Daoy (cell line): ENCODE measurements at places on chromosomes 16 and 17. TPM values are rescaled to one million over a fixed set of nuclear protein-coding genes. Genes with fewer than 3 reads are reported as not detected.
A peak's percentile ranks its signal among the peaks of the same experiment; 100 is the strongest.

Gene CES2
- 10.3 and 12.0 TPM in 2 replicates for total RNA-seq

DNA sequence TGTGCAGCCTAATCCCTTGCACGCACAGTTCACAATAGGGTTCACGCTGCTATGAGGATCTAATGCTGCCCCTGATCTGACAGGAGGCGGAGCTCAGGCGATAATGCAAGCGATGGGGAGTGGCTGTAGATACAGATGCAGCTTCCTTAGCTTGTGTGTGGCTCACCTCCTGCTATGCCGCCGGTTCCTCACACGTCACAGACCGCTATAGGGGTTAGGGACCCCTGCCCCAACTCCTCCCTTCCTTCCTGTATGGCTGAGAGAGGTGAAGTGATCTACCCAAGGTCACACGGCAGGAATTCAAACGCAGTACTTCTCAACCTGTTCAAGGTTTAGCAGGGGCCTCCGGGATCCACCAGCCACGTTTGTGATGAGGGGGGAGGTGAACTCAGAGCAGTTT is 13.4 kb upstream of the PLLP start:
- DNase-seq: no peak

DNA sequence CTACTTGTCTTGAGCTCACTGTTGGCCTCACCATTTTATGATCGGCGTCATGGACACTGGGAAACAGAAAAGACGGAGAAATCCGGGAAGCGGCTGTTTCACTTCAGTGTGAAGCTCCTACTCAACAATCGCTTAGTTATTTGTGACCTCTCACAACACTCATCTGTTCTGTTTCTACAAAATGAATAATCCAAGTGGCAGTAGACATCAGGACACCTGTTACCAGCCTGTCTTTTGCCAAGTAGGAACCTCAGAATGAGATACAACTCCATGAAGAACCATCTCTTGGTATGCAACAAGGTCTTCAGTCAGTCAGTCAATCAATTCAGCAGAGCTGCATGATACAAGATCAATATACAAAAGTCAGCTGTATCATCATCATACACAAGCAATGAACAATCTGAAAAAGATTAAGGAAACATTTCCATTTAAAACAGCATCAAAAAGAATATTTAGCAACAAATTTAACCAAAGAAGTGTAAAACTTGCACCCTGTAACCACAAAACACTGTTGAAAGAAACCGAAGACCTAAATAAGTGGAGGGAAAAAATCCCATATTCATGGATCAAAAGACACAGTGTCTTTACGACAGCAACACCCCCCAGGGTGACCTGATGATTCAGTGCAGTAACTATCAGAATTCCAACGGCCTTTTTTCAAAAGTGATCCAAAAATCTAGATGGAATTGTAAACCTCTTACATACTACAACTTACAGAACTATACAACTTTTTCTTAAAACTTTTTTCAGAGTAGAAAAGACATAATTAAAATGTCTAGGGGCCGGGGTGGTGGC is 63.4 kb downstream of the ANKRD11 start:
- DNase-seq: peak; percentile 32

GRCh38 chr16:54425681-54426552 is 139.3 kb upstream of the IRX3 start:
- no peak for DNase-seq

- DNase-seq: no peak
These were observed 393 bp upstream of the PSMB10 start for GRCh38 chr16:67936880-67937605.

DNA sequence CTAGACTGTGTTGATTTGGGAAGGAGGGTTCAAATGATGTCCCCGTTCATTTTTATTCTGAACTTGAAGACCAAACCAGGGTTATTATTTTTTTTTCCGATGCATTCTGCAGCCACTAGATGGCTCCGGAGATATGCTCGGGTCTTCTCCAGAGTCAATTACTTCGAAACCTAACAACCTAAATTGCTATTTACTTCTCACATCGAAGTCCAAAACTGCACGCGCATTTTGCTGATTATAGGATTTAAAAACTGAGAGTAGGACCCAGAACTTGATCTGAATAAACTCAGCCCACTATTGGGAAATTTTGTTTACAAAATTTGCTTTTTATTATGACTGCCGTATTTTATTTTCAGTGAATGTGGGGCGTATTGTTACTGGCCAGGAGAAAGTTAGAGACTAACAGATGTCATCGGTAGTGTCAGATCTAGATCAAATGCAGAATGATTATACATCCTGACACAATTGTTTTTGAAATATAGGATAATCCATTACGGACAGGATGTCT is 263.8 kb downstream of the HS3ST3A1 start:
- DNase-seq: peak; percentile 58

DNA sequence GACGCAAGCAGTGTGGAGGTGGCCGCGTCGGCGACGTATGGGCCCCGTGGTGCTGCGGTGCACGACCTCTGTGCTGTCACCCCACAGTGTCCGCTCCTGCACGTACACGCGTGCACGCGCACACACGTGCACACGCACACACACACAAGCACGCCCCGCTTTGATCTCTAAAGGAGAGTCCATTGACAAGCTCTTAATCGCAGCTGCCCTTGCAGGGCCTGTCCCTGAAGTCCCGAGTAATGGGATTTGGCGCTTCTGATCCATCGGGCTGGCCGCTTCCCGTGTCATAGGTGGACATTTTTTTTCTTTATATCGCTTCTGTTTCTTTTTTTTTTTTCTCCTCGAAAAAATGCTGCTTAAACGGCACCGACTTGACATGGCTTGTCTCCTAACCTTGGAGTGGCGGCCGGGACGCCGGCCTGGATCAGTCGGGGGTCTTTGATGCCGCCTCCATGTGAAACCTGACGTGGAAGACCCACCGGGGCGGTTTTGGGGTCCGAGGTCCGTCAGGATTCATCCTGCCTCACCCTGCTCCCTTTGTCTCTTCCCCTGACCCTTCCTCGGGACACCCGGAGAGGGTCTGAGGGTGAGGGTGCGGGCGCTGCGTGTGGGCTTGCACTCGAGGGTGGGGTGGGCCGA is 8.3 kb upstream of the AXIN1 start:
- no peak for DNase-seq

- DNase-seq: no peak
These were observed 107.8 kb downstream of the XYLT1 start for GRCh38 chr16:17362946-17363345.
